NCI-H2081 (cell line): ENCODE measurements at places on chromosomes 12 and 14.

DNA sequence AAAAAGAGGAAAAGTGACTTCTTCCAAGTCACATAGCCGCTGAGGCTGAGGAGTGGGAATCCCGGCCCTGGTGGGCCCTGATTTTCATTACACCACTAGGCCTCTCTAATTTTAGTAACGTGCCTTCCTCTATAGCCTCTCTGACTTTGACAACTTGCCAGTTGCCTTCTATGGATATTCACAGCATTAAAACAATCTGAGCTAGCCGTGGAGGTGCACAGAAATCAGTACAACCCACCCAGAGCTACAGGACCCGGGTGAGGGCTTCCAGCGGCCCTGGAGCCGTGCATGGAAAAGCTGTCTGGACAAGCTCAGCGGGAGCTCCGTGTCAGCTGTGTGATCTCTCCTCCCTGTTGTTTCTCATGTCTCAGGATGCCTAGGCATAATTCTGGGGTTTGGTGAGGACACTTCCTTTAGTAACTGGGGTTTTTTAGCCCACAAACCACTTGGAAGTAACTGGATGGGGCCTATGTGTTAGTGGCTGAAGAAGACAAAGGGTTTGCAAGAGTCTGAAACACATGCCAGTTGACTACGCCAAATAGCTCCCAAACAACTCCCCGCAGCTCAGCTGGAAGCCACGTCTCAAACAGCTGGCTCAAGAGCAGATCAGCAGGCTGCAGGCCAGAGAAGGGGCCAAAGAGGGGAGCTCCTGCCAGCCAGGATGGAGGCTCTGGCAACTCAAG, 53.0 kb downstream of the SSH1 start:
- no peak for DNase-seq

- no peak for DNase-seq
Measured at GRCh38 chr12:32261638-32262037, 137.7 kb upstream of the FGD4 start.

- DNase-seq, result no peak
Measured at GRCh38 chr12:42128888-42129287, 15.8 kb downstream of the GXYLT1 start.

- no peak for DNase-seq
Measured at GRCh38 chr12:68893741-68894140, 39.2 kb downstream of the CPM start.

- no peak for DNase-seq
Measured at GRCh38 chr12:13425766-13426165, 229.2 kb downstream of the EMP1 start.
